Right renal cortex interstitium (tissue), 3 donors: ENCODE measurements at places on chromosomes 7 and 10. TPM values are rescaled to one million over a fixed set of nuclear protein-coding genes. Genes with fewer than 3 reads are reported as not detected.

GRCh38 chr7:122602800-122603199 lies 96.1 kb downstream of the RNF133 start:
- no peak for DNase-seq

GRCh38 chr10:60425392-60426110 lies 35.9 kb upstream of the ANK3 start:
- DNase-seq: no peak

DNA sequence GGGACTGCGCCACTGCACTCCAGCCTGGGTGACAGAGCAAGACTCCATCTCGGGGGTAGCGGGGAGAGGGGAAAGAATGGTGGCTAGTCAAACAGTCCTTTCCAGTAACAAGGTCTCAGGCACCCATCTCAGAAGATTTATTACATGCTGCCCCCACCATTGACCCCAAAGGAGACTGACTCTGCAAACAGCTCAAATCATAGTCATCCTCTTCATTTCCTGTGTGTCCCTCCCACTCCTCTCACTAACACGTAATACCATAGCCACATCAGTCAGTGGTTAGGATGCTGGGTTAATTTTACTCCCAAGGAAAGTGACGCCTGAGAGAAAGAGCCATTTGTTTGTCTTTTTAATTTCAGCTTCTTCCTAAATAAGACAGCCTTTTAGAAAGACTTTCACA lies 56.6 kb upstream of the BET1 start:
- DNase-seq: peak; percentile 64

- peak; percentile 15 for DNase-seq
Observed at GRCh38 chr10:122234416-122234815, 36.7 kb upstream of the BTBD16 start.

The TBATA gene
- polyA plus RNA-seq: not detected

The SLC16A9 gene
- 48.0 TPM for polyA plus RNA-seq

DNA sequence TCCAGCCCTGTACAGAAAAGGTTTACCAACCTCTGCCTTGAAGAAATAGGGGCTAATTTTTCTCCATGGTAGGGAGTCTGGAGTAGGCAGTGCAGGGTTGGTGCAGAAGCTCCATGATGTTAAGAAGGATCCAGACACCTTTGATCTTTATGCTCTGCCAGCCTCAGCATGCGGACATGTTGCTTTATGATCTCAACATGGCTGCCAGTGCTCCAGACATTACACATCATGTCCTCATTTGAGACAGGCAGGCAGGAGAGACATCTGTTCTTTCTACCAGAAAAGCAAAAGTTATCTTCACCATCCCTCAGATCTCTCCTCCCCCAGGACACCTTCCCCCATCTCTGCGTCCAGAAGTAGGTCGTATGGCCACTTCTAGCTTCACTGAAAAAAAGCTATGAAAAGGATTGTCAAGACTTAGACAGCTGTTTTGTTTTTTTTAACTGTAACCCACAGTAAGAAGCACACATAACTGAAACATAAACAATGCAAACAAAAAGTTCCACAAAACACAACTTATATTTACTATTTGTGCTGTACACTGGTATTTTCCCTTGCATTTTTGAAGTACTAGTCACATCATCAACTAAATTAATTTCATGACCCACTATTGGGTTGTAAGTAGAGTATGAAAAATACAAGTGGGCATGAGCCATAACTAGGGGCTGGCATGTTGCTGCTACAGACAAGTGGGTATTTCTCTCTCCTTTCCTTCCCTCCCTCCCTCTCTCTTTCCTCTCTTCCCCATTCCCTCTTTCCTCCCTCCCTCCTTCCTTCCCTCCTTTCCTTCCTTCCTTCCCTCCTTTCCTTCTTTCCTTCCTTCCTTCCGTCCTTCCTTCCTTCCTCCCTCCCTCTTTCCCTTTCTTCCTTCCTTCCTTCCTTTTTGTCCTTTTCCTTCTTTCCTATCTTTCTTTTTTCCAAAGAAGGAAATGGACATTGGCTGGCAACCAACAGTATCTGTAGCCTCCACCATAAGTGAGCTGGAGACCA lies 2.6 kb upstream of the RASSF4 start:
- no peak for DNase-seq

DNA sequence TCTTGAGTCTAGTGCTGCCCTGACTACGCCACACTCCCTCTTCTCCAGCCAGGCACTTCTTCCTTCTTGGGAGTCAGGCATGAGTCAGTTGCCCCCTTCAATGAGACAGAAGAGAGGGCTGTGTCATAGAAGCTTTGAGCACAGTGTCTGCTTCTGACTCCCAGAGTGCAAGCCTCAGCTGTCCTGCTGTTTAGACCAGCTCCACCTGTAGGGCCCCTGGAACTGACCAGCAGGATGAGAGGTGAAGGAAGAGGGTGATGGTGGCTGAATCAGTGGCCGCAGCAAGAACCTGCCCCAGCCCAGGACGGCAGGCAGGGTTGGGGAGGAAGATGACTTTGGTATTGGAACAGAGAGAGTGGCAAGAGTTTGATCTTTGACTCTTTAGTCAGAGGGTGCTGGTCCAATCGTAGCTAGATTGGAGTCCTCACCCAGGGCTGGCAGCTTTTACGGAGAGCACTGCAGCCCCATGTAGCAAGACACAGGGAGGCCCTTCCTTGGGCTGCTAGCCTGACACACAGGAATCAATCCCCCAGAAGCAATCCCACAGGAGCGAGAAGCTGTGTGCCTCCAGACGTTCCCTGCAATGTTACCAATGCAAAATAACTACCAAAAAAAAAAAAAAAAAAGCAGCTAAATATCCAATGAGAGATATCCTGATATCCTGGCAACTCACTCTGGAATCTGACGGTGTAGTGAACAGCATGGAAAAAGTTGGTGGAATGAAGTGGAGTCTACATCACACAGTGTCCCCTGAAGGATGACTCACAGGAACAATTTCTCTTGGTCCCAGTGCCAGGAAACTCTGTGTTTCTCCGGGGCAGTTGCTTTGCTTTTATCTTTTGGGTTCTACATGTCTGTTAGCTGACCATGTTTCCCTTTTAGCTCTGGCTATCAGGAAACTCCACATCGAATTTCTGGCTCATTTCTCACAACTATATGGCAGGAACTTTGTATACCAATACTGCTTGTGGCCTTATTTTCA lies 6.9 kb downstream of the C10orf62 start:
- no peak for DNase-seq

The LRRTM3 gene
- polyA plus RNA-seq: 6.5 TPM

GRCh38 chr7:155483245-155483644 lies 25.3 kb downstream of the EN2 start:
- DNase-seq: no peak

DNA sequence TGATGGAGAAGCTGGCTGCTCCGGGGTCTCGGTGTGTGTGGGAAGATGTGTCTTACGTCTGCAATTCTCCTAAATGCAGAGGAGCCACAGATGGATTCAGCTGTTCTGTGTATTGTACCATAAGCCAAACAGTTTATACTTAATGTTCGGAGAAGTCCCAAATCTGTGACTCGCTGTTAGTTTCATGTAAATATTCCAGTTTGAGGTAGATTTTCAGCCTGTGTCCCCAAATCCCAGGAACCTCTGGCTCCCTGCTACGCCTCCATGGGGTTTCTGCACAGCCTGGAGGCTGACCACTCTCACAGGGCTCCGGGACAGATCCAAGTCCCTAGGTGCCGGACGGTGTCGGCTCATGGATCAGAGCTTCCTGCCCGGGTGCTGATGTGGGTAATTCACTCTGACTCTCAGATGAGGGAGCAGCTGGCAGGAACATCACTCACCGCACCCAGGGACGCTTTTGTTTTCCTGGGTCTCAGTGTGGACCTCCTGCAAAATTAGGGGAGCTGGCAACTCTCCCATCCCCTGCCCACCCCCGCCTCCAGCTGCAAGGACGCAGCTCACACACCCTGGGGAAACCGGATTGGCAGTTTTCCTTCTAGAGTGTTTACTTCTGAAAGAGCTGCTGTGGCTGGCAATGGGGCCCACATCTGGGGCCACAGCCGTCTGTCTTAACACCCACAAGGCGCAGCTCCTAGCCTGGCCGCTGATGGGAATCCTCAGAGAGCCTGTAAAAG lies 421.1 kb upstream of the FOXK1 start:
- no peak for DNase-seq

The PILRB gene
- polyA plus RNA-seq: 26.9 TPM

DNA sequence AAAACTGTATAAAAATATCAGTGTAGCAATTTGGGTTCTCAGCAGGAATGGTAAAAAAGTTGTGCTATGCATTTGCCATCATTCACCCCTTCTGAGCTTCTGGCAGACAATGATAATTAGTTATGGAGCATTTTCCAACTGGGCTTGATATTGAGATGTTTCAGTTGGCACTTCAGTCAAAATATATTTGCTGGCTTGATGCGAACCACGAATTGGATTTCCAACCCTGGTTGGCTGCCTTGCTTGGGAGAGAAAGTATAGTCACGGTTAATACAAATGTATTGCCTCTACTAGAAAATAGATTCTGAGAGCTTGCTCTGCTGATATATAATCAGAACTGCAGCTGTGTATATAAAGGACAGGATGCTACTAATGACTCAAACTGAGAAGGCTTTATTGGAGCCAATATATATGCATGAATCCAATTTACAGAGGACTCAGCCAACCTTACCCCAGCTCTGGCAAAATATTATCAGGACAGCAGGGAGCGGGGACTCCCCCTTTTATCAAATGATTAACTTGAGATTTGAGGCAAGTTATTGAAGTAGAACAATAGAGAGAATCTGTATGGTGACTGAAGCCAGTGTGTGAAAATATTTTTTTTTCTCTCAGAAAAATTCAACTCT lies 219.8 kb upstream of the SMIM30 start:
- DNase-seq: no peak

- DNase-seq: no peak
Observed at GRCh38 chr7:98827258-98827657, 42.6 kb downstream of the TMEM130 start.

DNA sequence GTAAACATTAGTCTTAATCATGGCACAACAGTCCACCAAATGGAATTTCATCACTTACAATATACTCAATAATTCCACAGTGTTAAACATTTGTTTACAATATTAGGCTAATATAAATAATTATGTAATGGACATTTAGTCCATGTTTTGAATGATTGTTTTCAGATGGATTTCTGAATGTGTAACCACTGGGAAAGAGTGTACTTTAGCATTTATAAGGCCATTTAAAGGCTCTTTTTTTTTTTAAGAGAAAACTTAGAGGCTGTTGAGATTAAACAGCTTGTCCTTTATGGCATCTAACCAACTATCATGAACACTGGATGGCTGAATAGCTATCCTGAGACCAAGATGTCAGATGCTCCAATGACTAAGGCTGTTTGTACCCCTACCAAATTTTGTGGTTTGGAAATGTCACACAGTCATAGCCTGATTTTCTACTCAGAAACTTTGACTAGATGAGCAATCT lies 248.3 kb upstream of the GLI3 start:
- no peak for DNase-seq

DNA sequence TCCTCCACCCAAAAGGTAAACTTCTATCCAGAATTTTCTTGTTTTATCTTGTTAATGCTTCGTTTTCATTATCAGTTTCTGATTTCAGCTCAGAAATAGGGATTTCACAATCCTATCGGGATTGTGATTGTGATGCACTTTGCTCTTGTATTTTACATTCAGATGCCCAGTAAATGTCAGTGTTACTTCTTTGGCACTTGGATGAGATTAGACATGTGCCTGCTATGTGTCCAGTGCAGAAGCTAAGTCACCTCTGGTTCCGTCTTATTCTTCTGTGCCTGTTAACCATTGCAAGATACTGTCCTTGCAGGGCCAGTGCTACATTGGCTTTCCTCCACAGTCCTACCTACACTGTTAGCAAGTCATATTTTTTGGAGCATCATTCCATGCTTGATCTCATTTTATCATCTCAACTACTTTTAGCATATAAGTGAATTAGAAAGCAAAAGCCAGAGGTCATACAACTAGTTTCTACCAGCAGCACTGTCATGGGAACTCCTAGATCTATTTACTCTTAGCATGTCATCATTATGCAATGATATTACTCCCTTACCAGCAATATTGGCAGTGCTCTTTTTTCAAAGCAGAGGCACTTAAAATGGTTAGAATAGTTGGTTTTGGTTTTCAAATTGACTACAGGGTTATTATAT lies 26.7 kb downstream of the ZNF277 start:
- DNase-seq: no peak

DNA sequence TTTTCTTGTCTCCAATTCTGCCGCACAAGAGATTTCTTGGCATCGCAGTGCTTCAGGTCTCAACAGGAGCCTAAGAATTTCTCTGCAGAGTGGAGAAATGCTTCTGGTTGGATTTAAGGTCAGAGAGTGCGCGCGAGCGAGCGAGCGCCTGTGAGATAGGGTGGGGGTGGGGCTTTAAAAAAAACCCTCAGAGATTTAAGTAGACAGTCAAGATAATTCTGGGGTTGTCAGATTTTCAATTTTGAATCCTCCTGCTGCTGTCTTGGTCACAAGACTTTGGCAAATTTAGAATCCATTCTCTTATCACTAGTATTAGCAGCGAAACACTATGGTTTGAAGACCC lies 49.7 kb downstream of the CPEB3 start:
- no peak for DNase-seq

GRCh38 chr7:140902303-140902953 lies 22.3 kb downstream of the BRAF start:
- no peak for DNase-seq

The NCF1 gene
- polyA plus RNA-seq: 1.5 TPM

The POM121 gene
- polyA plus RNA-seq: 35.7 TPM
